ENCODE measurements at places on chromosomes 1 and 21.
A peak's percentile ranks its signal among the peaks of the same experiment; 100 is the strongest.

GRCh38 chr1:209008586-209008985 is 574.9 kb upstream of the CAMK1G start:
- DNase-seq = no peak

DNA sequence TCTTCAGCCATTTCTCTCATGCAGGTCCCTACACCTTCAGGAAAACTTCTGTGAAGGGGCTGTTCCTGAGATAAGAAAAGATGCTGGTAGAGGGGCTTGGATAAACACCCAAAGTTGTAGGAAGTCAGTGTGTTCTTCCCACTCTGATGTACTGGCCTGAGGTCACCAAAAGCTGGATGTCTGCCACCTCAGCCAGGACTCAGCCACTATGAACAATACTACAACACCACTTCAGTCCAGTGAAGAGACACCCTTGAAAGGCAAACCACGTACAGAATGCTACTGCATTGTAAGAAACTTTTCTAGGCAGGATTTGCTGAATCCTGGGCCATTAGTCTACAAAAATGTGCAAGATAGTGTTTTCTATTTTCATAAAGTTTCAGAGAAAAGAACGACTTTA is 2.4 kb downstream of the PTPN14 start:
- no peak for DNase-seq

DNA sequence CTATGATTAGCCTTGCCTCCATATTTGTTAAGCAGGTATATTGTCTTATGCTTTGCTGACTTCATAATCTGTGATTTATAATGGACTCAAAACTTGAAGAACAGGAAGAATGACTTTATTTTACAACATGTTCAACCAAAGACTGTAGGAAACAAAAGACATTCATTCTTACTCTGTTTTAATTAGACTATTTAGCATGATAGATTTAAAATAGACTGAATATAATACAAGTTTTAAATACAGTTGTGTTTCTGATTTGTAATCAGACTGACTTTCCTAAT is 63.1 kb downstream of the CDC14A start:
- DNase-seq = no peak

GRCh38 chr1:53560581-53561502 is 101.6 kb downstream of the DMRTB1 start:
- no peak for DNase-seq

DNA sequence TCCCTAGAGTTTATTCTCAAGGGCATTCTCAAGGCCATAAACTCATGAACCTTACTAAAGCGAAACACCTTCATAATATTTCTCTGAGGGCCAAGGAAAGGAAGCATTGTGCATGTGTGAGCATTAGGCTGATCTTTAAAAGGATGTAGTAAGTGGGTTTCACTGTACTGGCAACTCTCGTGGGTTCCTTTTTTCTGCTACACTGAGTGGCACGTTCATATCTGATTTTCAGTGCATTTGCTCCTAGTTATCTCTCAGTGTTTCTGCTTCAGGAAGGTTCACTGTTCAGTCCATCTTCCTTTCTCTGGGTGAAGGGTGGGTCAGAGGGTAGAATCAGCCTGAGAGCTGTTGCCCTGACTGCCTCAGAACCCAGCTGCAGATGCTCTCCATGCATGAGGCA is 192.8 kb upstream of the ADGRL2 start:
- DNase-seq = no peak

DNA sequence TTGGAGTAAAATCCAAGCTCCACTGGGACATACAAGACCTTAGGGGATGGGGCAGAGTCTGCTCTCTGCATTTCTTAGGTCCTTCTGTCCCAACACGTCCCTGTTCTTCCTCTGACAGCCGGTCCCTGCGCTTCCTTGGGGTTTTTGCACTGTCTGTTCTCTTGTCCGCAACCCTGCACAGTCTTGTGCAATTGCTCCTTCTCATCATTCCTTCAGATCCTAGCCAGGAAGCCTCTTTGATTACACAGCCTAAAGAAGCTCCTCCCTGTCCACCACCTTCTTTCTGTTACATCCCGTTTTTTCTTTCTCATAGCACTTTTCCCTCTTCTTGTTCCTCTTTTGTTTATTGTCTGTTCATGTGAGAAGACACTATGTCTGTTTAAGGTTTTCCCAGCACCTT is 19.9 kb downstream of the ACOT11 start:
- DNase-seq = no peak

DNA sequence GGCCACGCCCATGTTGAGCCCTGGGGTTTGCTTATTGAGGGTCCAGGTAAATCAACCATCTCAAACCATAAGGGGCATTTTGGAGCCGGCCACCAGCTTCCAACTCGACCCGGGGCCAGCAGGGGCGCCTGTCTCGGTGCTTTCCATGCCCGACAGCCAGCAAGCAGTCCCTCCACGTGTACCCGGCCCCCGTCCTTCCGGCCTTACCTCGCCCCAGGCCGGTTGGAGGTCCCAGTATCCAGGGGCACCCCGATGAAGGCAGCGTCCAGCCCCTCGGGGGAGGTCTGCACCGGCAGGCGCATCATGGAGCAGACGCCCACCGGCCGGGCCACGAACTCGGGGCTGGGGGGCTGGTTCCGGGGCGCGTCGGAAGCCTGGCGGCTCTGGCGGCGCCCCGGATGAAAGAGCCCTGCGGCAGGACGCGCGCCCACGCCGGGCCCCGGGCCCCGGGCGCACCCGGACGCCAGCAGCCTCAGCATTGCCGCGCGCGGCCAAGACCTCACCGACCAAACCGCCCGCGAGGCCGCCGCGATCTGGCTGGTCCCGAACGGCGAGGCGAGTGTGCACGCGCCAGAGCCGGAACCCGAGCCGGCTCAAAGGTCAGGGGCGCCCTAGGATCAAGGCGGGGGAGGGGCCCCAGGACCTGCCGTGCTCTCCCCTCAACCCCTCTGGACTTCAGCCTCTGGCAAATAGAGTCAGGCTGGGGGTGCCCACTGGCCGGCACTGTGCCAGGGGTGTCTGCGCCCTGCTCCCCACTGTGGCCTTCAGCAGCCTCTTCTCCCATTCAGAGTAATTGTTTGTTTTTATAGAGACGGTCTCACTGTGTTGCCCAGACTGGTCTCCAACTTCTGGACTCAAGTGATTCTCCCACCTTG is at the start of gene AGMAT:
Gene AGMAT (minus strand): TSS at position 563 of the 875 bp plus-strand sequence. CDS start 84 bp downstream, at position 479.
- peak; percentile 62 for DNase-seq

DNA sequence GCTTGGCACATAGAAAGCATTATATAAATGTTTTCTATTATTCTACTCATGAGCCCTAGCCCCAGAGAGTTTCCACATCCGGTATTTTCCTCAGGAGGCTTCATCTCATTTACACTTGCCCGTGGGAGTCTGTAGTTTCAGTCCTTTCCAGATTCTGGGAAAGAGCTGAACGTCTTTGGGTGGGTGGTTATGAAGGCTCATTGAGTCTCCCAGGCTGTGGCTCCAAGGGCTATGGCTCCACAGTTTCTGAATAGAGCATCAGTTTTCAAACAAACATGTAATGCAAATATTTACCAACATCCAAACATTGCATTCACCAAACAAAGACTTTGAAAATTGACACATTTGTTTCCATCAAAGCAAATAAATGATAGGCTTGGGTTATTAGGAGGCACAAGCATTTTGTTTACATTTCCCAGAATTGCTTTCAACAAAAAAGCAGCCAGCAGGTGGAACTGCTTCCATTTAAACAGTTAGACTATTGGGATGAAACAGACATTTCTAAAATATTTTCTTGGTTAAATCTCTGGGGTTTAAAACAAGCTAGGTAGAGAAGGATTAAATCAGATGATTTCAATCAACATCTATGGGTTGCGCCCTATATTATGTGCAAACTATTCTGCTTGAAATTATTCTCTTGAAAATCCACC is 1.3 kb upstream of the LEMD1 start:
- DNase-seq = peak; percentile 88

Measured in NCI-H1930 (cell line).